ENCODE measurements at places on chromosomes 6 and 20. TPM values are rescaled to one million over a fixed set of nuclear protein-coding genes. Genes with fewer than 3 reads are reported as not detected.
A peak's percentile ranks its signal among the peaks of the same experiment; 100 is the strongest.

DNA sequence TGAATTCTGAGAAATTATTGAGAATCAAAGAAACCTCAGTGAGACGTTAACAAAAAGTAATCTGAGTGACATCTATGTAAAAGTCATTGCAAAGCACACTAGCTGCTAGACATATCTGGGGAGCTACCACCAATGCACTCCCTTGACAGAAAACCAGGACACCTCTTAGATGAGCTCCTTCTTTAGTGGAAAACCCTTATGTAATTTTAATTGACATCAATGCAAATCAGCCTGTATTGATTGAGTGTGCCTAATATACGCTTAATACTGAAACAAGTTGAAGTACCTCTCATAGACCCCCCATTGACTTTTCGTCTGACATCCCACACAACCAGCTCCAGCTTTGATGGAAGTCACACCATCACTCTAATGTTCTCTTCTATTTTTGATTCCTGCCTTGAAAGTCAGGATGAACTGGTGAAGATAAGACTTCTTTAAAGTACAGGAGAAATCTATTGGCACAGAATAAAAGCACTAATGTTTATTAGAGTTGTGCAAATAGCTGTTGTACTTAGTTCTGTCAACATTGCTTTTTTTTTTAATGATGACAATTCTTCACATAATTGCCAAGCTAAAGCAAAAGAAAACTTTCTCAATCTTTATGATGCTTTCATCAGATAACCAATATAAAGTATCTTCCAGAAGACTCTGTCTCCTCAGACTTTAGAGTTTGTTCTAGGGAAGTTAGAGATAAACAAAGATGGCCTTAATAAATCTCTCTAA is 98.0 kb upstream of the FAM8A1 start:
- no peak for ATAC-seq

DNA sequence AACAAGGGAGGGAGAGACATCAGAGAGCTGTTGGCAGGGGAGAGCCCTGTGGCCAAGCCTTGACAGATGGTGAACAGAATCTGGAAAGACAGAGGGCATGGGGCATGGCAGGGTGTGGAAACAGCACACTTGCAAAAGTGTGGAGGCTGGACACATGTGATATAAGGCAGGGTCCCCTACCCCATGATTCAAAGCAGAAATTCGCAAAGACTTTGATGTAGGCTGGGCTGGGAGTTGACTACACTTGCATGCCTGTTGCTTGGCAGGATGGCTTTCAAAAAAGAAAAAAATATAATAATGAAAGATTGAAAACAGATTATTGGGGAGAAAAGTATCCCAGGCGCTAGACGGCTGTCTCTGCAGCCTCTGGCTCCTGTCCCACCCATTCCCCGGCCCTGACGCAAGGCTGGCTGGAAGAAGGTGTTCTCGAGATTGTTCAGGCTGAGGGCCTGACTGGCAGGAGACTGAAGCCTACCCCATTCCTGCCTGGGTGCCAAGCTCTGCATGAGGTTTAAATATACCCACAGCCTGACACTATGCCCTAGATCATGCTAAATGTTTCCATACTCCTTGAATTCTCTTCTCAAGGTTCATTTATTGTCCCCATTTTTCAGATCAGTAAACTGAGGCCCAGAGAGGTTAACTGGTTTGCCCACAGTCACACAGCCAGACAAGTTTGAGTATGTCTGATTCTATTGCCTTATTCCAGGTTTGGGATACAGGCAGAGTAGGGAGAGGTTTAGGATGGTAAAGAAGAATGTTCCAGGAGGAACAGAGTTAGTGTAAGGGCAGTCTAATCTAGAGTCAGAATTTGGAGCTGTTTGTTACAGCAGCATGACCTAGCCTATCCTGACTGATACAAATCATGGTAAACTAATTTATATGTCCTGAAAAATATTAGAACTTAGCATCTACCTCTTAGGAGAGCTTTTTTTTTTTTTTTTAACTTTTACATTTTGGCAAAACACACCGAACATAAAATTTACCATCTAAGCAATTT is 23.4 kb upstream of the CCN5 start:
- no peak for ATAC-seq

DNA sequence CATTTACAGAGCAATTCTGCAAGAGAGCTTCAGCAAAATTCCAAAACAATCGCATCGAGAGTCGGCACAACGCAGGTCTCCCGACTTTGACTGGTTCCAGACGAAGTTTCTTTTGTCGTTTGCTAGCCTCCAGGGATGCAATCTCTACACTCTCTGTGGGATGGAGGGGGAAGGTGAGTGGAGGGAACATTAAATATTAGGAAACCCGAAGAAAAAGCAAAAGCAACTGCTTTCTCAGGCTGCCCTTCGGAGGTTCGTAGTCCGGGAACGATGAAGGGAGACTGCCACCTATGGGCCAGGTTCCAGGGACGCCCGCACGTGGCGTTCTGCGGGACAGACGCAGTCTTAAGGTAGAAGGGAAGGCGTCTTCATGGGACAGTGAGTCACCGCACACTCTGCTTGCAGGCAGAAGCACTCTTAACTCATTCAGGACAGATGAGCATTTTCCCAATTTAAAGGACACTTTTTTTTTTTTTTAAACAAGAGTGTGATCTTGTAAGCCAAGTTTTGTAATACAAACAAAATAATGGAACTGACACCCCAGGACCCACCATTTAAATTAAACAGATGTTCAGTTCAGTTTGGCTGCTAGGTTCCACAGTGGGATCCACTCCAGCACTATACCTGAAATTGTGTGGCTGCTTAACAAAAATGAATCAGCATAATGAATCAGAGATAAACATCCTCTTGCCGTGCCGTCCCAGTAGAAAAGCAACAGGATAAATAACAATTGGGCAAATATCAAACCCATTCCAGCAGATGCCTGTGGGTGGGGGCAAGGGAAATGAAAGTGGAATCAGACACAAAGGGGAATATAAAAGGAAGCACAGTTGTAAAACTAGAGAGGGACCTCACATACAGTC is 65.8 kb upstream of the ARMC2 start:
- peak; percentile 98 for ATAC-seq

The HLA-DQB2 gene
- total RNA-seq = 0.64 TPM

The CST4 gene
- total RNA-seq = not detected

The MOCS1 gene
- 4.3 TPM for total RNA-seq
